ENCODE measurements at places on chromosomes 1 and 21.

DNA sequence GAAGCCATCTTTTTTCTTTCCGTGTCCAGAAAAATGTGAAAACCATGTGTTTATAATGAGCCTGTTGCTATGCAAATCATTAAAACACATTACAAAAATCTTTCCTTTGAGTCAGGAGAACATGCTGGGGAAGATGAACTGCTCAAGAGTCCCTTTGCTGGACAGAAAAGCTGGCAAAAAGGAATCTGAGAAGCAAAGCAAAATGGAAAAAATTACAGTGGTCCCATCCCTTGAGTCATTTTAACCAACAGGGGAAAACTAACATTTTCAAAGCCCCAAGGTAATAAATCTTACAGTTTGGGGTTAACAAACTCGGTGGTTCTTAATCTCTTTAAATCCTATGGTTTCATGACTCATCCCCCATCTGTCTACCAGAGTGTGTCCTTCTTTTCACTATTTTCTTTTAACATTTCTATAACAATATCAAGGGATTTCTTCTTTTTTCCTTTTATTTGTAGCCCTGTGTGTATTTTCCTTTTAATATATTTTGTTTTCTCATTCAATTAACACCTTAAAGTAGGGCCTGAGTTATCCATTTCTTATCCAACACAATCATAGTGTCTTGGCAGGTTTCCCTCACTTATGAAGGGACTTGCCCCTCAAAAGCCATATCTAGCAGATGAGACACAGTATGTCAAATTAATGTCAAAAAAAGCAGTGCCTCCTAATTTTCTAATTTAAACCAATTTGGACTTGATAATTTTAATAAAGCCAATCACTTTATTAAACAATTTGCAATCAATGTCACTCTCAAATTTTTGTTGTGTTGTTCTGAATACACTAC is 105.4 kb downstream of the PTPN14 start:
- DNase-seq = no peak

DNA sequence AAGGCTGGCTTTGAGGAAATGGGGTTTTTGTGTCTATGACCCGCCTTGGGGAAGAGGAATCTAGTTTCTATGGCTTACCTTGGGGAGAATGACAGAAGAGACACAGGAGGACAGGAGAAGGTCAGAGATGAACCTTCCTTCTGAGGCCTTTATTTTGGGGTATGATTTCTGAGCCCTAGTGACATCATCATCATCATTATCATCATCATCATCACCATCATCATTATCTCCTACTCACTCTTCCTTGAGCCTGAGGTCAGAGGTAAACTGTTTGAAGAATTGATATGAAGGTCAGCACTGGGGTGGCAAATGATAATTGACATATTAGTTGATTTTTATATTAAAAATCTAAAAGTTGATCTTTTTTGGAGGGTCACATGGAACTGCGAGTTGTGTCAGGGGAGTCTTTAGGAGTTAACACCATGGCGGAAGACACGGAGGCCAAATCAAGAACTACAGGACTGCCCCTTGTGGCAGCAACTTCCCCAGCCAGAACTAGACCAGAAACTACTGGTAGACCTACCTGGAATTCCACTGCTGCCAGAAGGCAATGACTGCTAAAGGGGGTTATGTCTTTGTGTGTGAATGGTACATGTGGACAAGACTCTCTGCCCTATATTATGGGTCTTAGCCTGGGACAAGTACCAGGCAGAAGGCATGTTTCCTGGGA is 49.8 kb upstream of the WLS start:
- no peak for DNase-seq

- DNase-seq = no peak
Measured at GRCh38 chr1:177566495-177566894, 395.7 kb downstream of the BRINP2 start.

- DNase-seq = no peak
Measured at GRCh38 chr1:87450615-87451209, 122.0 kb downstream of the LMO4 start.

DNA sequence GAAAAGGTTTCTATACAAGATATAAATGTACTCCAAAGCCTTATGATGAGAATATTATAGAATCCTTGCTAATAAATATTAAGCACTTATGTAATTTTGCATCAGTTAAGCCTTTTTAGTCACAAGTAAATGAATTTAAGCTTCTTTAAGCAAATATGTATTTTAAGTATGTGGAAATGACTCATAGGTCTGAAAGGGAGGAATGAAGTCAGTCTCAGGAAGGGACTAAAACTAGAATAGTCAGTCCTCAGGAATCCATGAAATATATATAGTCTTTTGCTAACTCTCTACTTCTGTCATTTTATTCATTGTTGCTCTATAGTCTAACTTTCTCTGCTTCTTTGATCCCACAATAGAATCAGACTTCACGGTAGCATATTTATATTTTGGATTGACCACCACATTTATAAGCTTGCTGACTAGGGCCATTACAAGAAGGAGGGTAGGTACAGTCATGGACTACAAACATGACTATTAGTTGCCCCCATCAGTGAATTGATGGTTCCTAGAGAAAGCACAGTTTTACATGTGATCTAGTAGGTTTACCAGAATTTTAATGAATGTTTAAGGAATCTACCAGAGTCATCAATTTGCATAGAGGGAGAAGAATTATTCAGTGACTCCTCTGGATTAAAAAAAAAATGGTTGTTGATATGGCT is 20.2 kb upstream of the RABGGTB start:
- DNase-seq = no peak

DNA sequence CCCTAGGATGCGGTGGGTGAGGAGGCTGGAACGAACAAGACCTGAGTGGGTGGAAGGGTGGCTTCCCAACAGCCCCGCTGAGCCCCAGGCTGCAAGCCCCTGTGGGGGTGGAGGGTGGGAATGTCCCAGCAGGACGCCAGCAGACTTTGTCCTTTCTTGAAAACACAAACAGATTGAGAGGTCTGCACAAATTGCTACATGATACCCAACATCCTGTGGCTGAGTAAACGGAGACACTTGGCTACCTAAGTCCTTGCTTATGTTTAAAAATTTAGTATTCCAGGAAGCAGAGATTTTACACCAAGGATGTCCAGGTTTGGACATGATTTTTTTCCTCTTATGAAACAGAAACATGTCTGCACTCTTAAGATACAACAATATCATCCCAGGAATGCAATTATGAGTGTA is 11.8 kb upstream of the F3 start:
- no peak for DNase-seq

DNA sequence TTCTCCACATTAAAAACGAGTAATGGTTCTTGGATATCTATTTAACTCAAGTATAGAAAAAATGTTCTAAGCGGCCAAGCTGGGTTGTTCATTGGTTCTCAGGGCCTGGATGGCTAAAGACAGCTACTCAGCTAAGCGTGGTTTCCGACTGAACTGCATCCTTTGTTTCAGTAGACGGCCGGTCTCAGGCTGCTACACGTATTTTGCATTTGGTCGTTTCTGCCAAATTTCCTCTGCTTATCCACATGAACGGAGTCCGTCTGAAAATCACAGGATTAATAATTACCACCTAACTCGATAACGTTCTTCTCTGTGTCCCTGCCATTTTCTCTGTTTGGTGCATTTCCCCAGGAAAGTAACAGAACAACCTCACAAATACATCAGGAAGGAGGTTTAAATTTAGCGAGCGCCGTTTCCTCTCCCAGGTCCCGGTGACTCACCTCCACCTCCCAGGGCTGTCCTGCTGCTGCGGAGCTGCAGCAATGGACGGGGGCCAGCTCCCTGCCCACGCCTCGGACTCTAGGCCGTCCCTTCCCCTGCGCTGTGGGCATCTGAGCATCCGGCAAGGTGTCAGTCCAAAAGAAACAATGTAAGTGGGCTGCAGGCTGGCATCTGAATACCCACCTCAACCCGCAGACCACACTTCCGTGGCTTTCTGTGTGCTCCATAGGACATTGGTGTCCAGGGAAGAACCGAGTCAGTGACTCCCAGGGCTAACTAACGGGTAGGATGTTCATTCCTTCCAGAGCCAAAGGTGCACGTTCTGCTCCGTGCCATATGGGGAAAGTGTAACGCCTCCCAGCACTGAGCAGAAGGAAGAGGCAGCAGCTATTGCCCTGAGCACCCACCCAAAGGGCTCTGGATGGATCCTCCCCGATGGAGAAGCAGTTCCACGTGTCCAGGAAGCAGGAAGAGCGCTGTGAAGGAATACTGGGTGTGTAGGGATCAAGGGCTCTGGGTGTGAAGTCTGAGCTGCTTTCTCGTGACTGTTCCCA is 4.1 kb upstream of the GABRD start:
- DNase-seq = no peak

DNA sequence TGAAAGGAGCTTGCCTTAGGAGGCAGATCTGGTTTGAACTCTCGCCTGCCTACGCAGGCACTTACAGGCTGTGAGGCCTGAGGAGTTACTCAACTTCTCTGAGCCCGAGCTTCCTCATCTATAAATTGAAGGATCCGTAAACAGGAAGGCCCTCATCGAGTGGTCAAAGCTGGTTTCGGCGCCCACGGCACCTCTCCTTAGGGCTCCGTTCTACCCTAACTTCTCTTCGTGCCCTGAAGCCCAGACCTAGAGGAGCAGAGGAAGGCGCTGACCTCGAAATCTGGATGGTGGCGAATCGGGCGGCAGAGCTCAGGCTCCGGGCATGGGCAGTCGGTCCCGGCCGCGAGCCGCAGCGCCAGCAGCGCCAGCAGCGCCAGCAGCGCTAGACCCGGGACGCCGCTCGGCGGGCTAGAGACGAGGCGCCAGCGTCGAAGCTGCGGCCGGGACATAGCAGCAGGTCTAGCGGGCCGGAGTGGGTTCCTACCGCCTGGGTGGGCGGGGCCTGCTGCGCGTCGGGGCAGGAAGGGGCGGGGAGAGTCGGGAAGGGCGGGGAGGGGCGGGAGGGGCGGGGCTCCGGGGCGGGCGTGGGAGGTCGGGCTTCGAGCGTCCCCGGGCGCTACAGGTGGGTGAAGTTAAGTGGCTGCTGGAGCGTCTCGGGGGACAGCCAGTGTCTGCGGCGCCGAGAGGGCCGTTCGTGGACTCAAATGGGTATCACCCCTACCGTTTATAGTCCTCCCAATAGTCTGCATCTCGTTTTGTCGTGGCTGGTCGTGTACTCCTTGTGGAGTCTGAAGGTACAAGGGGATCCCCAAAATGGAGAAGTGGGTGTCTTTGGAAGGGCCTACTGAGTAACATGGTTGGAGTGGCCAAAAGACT is at the start of gene CTBS:
CTBS (minus strand) TSS at position 474 of the 876 bp plus-strand sequence; CDS start at position 449, 25 bp downstream.
- DNase-seq = peak; percentile 69

GRCh38 chr1:227944090-227944930 is 3.4 kb downstream of the WNT9A start:
- no peak for DNase-seq

- DNase-seq = no peak
Measured at GRCh38 chr1:32962248-32962896, 2.2 kb downstream of the RNF19B start.

GRCh38 chr1:102047724-102048123 is 51.0 kb upstream of the OLFM3 start:
- no peak for DNase-seq

DNA sequence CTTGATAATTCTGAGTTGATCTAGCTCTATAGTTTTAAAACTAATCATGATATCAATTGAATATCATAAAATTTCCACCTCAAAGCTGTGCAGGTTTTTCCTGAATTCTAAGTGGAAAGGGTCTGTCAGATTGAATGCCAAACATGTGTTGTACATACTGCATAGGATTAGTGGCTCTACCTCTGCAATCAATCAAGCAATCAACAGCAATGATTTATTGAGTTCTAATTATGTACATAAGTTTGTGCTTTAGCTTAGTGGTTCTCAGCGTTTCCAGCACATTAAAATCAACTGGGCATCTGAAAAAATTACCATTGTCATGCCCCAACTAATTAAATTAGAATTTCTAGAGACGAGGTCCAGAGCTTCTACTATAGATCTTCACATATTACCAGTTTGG is 251.5 kb downstream of the BACH1 start:
- no peak for DNase-seq

DNA sequence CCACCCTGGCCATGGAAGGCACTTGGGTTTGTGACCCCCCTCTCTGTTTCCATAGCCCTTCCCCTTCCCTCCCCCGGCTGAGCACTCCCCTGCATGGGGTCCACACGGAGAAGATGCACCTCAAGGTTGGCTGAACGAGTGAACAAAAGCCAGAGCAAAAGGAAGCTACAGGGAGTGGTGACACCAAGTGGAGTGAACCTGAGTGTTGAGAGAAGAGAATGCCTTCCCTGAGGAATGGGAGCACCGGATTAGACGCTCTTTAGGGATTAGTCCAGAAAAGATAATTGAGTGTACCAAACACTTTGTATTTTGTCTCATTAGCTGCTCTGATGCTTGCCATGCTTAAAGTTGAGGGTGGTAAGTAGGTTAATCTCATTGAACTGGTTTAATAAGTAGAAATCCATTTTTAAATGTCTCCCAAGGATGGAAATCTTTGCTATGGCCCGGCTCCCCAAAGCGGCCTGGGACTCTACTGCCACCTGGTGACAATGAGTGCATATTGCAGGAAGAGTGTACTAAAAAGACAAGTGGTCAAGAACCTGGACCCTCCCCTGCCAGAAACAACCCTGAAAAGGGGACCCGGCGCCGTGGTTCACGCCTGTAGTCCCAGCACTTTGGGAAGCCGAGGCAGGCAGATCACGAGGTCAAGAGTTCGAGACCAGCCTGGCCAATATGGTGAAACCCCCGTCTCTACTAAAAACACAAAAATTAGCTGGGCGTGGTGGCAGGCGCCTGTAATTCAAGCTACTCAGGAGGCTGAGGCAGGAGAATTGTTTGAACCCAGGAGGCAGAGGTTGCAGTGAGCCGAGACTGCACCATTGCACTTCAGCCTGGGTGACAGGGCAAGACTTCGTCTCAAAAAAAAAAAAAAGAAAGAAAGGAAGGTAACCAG is 150.6 kb upstream of the ZC3H12A start:
- DNase-seq = no peak

DNA sequence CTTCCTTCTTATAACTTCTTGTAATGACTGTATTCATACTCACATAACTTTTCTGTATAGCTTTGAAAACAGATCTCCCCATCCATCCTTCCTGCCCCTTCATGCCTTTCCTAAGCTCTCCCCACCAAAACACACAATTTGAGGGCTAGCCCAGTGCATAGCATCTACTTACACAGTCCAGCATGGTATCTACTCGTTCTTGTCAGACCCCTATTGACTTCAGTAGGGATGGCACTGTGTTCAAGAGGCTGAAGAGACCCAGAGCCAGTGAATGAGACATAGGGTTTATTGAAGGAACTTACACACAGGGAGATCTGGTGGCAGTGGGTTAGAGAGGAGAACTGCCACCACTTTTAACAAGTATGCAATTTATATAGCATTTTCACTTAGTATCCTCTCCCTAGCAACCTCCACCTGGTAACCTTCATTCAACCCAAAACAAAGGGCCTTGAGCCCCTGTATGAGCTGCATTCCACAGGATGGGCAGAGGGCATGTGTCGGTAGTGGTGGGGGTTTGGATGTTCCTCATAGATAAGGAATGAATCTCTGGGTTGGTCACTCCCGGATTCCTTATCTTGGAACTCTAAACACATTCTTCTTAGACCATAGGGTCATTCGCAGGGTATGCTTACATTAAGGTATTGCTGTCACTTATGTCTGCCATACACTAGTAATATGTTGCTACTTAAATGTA is 64.9 kb upstream of the GNG12 start:
- no peak for DNase-seq

GRCh38 chr1:151823175-151823574 is 8.4 kb downstream of the RORC start:
- DNase-seq = no peak

Measured in NCI-H1092 (cell line).